ENCODE measurements at places on chromosomes 1 and 21. TPM values are rescaled to one million over a fixed set of nuclear protein-coding genes. Genes with fewer than 3 reads are reported as not detected.

The GPN2 gene
- 30.9 TPM for polyA plus RNA-seq

The HSF2BP gene
- 1.2 TPM for polyA plus RNA-seq

The CLIC6 gene
- polyA plus RNA-seq: 44.8 TPM

The AUNIP gene
- polyA plus RNA-seq: 2.4 TPM

The PLA2G2E gene
- polyA plus RNA-seq: not detected

The SYT11 gene
- 13.1 TPM for polyA plus RNA-seq

The TEX38 gene
- 0.25 TPM for polyA plus RNA-seq

The KCNJ9 gene
- 0.10 TPM for polyA plus RNA-seq

GRCh38 chr1:155141749-155142148, 1.4 kb upstream of the DPM3 start:
- DNase-seq: no peak

DNA sequence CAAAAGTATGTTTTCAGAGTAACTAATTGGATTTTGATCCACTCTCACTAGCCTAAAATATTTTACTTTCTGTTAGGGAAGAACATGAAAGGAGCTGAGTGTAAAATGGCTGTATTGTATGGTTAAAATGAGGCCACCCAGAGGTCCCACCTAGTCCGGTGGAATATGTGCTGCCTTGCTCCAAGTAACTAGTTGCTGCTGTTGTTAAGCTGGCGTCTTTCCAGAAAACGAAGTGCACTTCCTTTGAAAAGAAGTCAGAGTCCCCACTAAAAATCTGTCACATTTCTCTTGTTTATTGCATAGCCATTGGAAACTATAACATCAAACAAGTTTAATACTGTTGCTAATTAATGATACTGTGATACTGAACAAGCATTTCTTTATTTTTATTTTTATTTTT, 3.2 kb downstream of the SLC25A33 start:
- peak; percentile 67 for DNase-seq

- DNase-seq: no peak
Measured at GRCh38 chr21:14259747-14260146, 43.8 kb downstream of the RBM11 start.

GRCh38 chr21:45539796-45540600, 2.2 kb downstream of the SLC19A1 start:
- DNase-seq: no peak

DNA sequence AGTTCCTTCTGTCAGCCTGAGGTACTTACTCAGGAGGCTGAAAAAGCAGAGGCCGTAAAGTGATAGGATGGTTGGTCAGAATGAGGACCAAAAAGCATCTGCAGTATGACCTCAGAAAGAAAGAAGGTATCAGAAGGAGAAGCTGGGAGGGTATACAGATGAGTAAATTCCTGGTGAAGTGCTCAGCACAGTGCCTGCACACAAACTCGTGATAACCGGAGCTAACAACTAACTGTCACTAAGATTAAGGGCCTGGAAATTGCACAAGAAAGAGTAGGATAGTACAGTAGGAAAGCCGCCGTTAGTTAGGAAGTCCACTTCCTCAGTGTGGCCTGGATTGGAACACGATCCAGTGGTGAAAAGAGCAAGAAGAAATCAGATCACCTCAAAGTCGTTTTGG, 62.6 kb downstream of the VPS26C start:
- DNase-seq: no peak

DNA sequence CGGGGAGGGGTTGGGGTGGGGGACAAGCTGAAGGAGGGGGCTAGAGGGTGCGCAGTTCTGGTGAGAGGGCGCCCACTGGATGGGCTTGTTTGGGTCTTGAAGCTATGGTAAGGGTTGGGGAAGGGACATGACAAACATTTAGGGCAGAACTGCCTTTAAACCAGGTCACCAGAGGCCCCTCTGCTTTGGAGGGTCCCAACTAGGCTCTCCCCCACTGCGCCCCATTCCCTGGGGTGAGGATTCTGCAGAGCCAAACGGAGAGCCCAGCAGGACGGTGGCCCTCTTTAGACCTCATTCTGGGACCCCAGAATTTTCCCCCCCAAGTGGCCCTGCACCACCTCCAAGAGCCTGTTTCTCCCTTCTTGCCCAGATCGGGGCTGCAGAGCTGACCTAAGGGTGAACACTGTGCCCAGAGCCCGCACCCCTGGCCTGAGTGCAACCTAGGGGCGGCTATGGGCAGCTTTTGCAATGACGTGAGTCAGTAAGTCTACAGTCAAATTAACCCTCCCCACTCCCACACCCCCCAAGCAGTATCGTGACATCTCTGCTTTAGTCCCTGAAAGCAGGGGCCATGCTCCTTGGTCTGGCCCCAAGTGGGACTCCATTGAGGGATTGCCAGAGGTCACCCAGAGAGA, 593.8 kb downstream of the MATN1 start:
- no peak for DNase-seq

DNA sequence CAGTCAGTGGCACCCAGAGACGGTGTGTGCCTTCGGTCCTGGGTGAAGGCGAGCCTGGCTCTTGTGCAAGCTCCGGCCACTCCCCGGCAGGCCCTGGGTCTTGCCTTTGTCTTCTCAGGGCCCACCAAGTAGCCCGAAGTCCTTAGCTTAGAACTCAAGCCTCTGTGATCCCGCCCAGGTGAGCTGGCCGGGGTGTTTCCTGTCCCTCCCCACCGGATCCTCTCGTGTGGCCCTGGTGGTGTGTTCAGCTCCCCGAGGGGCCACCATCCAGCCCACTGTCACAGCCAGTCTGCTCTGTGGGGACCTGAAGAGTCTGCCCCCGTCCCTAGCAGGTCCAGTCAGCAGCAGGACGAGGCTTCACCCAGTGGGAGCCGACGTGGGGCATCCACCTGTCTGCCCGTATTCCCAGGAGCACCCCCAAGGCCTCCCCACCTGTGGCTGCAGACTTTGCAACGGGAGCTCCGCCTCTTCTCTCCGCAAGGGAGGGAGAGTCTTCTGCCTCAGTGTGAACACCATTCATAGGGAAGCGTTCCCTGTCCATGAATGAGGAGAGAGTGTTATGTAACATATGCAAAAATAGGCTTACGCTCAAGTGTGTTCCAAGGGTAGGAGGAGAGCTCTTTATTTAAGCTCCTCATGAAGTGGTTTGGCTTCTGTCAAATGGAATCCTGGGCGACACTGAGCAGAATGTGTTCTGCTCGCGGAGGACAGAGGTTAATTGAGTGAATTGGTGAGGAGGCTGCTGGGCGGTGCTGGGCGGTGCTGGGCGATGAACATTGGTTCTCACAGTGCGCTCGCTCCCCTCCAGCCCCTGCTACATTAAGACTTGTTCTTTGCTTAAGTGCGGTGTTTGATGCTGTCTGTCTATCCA, 108.9 kb downstream of the CRYAA start:
- DNase-seq: peak; percentile 90

DNA sequence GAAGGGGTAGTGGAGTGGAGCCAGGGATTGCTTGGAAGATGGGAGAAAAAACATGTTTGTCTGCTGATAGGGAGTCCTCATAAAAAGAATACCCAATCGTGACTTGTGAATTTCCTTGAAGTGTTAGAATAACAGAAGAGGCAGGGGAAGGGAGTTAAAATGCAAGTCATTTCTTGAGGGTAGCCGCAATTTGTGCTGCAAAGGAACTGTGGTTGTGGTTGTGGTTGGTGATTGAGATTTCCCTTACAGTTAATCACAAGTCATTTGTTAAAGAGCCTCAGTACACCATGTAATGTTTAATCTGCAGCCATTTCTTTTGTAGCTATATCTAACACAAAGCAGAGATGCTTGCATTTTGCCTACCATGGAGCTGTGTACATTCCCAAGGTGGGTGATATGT, 38.5 kb upstream of the EGLN1 start:
- DNase-seq: no peak

- no peak for DNase-seq
Measured at GRCh38 chr1:155199792-155200191, 7.9 kb downstream of the THBS3 start.

- DNase-seq: no peak
Measured at GRCh38 chr1:91680556-91681155, 180.0 kb downstream of the CDC7 start.

DNA sequence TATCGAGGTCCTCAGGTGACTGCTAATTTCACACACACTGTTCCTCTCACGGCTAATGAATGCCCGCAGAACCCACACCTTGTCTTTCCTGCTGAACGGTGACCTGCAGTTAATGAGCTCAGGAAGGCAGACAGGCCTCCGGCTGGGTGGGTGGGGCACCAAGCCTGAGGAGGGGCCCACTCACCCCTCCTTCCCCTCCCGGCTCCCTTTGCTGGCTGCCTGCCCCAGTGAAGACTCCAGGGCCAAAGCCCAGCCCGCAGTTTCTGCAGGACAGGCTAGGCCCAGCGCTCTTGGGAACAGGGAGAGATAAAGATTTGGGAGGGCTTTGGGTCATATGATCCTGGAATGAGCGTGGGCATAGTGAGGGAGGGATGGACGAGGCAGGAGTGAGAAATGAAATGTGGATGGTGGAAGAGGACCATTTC, 26.4 kb downstream of the FOXO6 start:
- DNase-seq: peak; percentile 87

GRCh38 chr21:23579573-23579972, 2027.7 kb downstream of the MRPL39 start:
- DNase-seq: no peak

DNA sequence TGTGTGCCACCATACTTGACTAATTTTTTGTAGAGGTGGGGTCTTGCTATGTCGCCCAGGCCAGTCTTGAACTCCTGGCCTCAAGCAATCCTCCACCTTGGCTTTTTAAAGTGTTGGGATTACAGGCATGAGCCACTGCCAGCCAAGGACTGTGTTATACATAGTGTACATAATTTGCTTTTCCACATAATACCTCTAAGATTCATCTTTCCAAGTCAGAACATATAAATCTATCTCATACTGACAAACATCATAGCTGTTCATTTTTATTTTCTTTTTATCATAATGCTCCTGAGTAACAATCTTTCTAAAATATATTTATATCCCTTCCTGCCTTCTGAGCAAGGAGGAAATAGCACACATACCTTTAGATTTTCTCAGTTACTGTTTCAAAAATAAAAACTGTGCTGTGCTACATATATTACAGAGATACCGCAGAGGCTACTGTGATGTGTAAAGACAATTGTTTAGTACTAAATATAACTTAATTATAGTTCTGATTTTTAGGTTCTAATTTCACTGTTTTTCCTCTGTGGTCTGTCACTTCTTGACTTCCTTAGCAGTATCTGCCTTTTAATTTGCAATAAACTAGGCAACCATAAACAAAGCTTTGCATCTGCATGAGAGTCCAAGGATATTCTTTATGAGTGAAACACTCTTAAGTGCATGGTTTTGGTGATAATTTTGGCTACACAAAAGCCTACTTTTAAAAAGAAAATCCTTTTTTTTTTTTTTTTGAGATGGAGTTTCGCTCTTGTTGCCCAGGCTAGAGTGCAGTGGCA, 59.3 kb downstream of the EYA3 start:
- no peak for DNase-seq

DNA sequence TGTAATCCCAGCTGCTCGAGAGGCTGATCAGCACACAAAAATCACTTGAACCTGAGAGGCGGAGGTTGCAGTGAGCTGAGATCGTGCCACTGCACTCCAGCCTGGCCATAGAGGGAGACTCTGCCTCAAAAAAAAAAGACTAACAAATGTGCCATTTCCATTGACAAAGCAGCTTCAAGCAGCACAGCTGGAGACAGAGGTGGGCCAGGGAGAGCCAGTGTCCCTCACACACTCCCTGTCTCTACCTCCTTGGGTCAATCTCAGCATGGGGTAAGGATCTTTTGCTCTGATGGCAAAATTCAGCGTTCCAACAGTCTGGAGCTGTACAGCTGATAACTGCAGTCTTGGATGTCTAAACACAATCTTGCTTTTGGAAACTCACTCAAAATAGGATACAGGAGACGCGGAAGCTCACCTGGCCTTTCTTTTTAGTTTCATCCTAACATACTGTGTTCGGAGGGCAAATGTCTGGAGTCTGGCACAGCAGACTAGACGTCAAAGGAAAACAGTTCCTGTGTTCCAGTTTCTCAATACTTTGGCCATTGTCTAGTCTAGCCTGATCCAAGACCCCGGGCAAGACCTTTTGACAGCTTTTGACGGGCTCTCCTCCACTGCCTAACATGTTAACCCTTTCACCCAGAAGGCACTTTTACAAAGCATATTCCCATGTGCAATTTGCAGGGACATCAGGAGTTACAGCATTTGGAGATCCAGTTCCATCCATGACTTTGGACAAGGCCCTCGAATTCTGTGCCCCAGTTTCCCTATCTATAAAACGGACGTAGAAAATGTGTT, 2.9 kb downstream of the RCC2 start:
- no peak for DNase-seq

DNA sequence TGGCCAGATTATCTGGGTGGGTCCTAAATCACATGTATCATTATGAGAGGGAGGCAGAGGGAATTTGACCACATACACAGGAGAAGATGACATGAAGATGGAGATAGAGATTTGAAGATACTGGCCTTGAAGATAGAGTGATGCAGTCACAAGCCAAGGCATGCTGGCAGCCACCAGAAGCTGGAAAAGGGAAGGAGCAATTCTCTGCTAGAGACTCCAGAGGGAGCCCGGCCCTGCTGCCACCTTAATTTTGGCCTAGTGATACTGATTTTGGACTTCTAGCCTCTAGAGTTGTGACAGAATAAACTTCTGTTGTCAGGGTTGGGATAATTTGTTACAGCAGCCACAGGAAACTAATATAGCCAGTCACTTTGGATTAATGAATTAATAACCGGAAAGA, 2.2 kb upstream of the PRDM2 start:
- DNase-seq: no peak

- DNase-seq: no peak
Measured at GRCh38 chr1:109149874-109150601, 36.1 kb downstream of the ELAPOR1 start.

DNA sequence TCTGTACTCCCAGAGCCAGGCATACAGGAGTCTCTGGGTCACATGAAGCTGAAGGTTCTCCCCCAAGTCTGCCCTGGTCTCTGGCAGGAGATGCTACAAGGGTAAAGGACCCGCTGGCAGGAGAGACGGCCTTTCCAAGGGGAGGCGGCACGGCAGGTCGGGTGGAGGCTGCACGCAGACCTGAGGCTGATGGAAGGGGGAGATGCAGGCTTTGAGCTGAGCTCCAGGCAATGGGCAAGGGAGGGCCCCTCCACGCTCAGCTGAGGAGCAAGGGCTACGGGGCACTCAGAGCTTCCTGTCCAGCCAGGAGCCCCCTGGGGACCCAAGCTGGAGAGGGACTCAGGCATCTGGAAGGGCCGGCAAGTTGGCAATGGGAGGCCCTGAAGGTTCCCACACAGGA, 50.3 kb downstream of the MEGF6 start:
- no peak for DNase-seq

- no peak for DNase-seq
Measured at GRCh38 chr1:116667078-116667574, 407 bp downstream of the IGSF3 start.

- DNase-seq: no peak
Measured at GRCh38 chr1:56335394-56335793, 244.0 kb downstream of the PLPP3 start.

DNA sequence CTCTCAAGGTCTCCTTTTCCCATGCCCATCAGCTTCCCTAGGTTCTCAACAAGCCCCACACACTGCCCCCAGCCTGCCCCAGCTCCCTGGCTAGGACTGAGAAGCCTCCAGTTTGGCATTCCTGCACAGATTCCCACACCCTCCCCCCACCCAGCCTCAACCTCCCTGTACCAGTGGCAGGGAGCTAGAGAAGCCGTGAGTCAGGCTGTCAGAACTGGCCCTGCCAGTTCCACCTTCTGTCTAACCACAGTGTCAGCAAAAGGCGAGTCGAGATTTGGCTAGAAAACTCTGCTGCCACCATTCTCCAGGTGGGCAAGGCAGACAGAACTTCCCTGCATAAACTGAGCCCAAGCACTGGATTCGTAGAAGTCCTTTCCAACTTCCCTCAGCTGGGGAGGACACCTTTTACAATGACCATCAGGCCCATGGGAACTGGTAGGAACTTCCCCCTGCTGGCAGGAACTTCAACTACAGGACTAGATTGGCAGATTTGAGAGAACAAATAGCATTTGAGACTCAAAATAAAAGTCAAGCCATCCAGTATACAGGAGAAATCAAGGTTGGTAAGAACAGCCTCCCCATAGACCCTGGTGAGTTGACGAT, 31.0 kb downstream of the TNNT2 start:
- DNase-seq: no peak
